ENCODE measurements at places on chromosomes 11 and 22.

- DNase-seq = no peak
Measured at GRCh38 chr22:43077121-43077877, 11.9 kb downstream of the TTLL1 start.

DNA sequence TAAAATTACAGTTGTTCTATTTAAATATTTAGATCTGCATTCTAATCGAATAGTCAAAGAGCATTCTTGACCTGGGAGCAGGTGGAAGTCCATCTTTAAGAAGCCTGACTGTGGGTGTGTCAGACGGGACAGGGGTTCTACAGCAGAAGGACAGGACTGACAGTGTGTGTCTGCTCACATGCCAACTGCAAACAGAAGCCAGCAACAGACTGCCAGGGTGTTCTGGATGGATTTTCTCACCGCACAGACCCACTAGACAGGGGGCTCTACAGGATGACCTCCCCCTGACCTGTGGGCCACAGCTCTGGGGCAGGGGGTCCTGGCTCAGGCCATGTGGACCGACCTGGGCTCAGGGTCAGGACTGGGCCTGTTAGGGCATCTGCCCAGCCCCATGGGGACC lies 22.8 kb upstream of the NAP1L4 start:
- DNase-seq = no peak

DNA sequence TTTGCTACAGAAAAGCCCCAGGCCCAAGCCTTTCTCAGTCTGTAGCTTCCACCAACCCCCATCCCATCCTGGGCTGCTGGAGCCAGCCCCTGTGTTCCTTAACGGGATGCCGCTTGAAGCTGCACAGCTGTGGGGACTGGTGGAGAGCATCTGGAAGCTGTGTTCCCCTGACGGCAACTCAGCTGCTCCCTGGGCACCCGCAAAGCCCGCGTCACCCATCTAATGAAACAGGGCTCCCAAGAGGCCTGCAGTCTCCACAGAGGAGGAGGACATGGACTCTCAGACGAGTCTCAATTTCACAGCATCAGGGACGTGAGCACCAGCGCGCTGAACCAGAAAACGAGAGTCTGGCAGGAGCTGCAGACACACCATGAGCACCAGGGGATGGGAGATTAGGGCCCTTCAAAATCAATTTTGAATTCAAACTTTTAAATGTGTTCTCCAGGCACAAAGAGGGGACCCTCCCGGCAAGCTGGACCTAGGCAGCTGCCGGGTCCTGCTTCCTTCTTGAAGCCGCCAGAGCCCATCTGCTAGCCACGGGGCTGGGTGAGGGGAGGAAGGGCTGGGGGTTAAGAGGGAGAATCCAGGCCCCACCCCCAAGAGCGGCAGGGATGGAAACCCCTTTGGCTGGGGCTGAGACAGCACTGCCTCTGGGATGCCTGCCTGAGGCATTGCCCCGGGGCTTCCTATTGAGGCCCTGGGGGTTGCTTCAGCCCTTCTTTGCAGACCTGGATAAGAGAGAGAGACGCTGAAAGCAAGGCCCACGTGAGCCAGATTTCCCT lies 21.0 kb downstream of the LMO1 start:
- no peak for DNase-seq

- DNase-seq = no peak
Measured at GRCh38 chr11:76601724-76602123, 68.8 kb downstream of the LRRC32 start.

- no peak for DNase-seq
Measured at GRCh38 chr11:47071791-47072261, 104.9 kb downstream of the ARFGAP2 start.

GRCh38 chr11:88424881-88425280 lies 87.3 kb upstream of the CTSC start:
- no peak for DNase-seq

DNA sequence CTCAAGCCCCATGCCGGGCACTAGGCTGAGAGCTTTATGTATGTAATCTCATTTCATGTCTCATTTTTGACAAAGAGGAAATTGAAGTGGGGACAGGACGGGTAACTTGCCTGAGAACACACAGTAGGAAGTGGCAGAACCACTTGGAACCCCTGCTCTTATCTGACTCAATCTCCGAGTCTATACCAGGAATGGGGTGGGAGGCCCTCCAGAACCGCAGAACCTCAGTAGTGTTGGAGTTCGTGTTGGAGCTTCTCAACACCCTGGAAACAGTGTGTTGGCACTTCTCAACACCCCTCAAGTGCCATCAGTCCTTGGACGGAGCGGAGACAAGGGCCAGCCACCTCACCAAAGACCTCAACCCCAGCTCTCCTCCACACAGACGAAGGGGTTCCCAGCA lies 38.8 kb upstream of the POLA2 start:
- no peak for DNase-seq

- no peak for DNase-seq
Measured at GRCh38 chr11:93193731-93194130, 4.1 kb downstream of the SLC36A4 start.

GRCh38 chr11:118845369-118845768 lies 38.3 kb upstream of the CXCR5 start:
- DNase-seq = peak; percentile 39

GRCh38 chr11:127943763-127944162 lies 643.6 kb downstream of the ETS1 start:
- no peak for DNase-seq

DNA sequence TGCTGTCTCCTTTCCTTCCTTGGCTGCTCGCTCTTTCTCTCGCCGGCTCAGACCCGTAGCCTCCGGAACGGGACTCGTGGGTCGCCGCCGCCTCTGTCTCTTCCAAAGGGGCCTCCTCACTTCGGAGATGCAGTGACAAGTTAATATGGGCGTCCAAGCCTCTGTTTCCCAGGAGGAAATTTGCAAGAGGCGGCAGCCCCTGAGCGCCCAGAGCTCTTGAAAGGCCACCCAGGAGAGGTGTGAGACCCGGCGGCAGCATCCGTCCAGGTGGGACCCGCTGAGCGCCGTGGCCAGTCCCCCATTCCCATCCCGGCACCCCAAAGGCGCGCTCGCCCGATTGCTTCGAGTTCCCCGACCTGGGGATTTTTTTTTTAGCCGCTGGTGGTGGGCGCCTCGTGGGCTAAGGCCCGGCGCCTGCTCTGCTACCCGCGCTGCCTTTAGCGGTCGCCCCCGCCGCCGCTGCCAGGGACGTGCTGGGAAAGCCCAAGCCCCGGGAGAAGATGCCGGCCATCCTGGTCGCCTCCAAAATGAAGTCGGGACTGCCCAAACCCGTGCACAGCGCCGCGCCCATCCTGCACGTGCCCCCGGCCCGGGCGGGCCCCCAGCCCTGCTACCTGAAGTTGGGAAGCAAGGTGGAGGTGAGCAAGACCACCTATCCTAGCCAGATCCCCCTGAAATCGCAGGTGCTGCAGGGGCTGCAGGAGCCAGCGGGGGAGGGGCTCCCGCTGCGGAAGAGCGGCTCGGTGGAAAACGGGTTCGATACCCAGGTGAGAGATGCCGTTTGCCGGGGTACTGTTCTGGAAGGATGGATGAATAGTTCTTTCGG lies 772 bp downstream of the NAV2 start:
- DNase-seq = no peak

DNA sequence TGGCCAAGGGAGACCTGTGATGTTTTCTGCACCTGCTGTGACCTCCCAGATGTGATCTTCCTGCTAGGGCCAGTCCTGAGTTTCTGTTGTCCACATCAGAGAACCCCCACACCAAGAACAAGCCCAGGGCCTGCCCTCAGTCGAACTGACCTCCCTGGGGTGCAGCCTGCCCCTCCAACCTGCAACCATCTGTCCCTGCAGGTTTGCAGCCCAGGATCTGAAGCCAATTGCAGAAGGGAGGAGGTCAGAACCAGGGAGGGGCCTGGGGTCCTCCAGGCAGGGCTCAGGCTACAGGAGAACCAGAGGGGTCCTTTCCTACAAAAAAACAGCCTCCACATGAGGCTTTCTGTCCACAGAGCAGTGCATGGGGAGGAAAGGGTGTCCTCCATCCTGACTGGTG lies 807 bp downstream of the TRIM3 start:
- DNase-seq = no peak

- peak; percentile 95 for DNase-seq
Measured at GRCh38 chr11:8871171-8871775, 39.7 kb upstream of the AKIP1 start.

- peak; percentile 17 for DNase-seq
Measured at GRCh38 chr11:58575377-58576020, at the start of gene LPXN. TSS of gene LPXN (minus strand) at chr11:58575856. CDS start at chr11:58575772, 84 bp downstream.

GRCh38 chr11:126146454-126147192 lies 64.8 kb downstream of the RPUSD4 start:
- DNase-seq = no peak

DNA sequence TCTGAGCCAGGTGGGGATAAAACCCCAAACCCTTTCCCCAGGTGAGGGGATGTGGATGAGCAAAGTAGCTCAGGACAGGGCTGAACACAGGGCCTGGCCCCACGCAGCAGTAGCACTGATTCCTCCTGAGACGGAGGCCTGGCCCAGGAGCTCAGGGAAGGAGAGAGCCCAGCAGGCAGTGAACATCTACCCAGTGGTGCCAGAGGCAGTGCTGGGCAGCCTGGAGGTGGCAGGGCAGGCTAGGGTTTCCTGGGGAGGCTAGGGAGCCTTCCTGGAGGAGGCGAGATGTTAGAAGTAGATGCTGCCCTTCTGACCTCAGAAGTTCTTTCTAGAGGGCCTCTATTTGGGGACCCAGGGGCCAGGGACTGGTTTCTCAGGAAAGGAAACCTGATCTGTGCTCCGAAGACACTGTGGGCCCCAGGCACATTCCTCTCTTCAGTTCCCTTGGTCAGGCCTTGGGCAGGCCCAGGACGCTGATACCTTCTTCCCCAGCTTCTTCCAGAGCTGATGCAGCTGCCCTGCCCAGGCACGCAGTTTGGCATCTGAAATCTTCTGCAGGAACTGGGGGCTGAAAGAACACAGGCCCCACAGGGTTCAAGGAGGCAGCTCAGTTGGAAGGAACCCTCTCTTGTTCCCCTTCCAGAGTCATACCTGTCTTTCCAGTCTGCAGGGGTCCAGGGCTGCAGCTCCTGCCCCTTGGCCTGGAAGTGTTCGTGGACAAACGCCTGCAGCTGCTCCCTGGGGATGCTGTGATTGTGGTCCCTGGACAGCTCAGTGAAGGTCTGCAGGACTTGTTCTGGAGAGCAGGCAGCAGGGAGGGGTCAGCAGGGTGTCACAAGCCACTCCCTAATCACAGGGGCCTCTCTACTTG lies 16.8 kb downstream of the TREH start:
- DNase-seq = no peak

- no peak for DNase-seq
Measured at GRCh38 chr11:76361776-76362175, 19.2 kb downstream of the THAP12 start.

DNA sequence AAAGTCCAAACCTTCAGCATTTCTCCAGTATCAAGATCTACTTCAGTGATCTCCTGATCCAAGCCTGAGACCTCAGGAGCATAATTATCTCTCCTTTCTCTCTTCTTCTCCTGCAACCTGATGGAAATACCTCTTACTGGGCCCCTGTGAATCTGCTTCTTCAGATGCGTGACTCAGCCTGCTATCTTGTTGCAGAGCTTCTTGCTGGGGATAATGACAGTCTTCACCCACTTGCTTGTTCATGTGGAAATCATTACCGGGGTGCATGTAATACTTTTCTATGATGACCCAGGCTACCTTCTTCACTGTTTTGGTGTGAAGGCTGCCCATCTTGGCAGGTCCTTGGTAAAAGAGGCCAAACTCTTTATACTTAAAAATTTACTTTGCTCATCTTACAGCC lies 140.0 kb upstream of the POU2AF2 start:
- DNase-seq = no peak

- no peak for DNase-seq
Measured at GRCh38 chr22:29762263-29762662, 4.5 kb downstream of the ZMAT5 start.
